ENCODE measurements at places on chromosomes 3 and 15.

GRCh38 chr15:85120351-85121113, 138.9 kb downstream of the PDE8A start:
- DNase-seq: no peak

GRCh38 chr15:80465626-80466005, 61.4 kb downstream of the ARNT2 start:
- no peak for DNase-seq

DNA sequence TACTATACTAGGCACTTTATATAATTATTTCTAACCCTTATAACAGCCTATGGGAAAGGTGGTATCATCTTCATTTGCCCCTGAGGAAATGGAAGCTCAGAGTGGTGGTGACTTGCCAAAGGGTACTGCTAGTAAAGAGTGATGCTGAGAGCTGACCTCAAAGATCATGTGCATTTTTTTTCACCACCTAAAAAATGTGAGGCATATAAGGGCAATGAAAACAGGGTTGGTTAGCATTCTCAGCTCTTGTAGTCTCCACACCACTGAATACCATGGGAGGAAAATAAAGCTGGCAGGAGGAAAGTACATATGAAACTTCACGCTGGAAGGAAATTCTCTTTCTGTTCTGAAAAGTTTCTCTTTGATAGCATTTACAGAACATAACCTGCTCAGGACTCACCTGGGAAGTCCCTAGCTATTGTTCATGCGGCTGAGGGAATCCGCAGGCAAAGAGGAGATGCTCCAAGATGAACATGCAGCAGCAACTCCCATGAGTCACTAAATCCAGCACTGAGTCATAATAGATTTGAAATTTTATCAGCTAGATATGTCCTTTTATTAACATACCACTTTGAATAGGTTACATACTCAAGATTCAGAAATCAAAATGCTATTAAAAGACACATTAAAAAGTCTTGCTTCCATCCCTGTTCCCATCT, 17.3 kb downstream of the FAIM start:
- no peak for DNase-seq

GRCh38 chr3:188759336-188760005, 412.3 kb upstream of the TPRG1 start:
- DNase-seq: no peak

DNA sequence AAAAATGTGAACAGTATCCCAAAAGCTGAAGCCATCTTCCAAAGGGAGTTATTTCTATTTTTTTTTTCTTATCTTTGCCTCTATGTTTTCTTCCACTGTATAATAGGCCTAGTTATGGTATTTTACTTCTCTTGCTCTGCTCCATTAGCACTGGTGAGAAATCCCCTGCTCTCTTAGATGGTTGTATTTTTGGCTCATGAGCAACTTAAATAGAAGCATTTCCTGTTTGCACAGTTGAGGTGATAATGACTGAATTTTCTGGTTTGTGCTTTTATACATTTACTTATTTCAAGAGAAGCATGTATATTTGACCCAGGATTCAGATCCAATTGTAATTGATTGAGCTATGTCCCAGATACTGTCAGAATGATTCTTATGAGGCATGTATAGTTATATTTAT, 61.6 kb upstream of the CD200R1L start:
- peak; percentile 7 for DNase-seq

- DNase-seq: no peak
These were observed 8.7 kb downstream of the TEX264 start for GRCh38 chr3:51679777-51680176.

GRCh38 chr15:88178631-88179030, 77.9 kb downstream of the NTRK3 start:
- DNase-seq: no peak

DNA sequence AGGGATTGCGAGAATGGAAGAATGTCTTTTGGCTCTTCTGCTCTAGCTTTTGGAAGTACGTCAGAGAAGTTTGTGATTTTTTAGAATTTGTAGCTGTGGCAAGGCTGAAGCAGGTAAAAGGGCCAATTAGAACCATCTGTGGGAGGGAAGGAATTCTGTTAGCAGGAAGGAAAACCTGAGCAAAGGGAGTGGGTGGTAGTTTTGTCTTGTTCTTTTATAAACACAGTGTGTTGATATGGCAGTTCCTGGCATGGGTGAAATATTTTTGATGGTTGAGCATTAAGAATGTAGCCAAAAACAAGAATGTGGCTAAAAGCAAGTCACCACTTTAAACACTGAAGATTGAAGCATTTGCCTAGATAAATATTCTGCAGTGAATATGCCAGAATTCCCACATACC, 23.8 kb downstream of the DAG1 start:
- no peak for DNase-seq

GRCh38 chr15:65902373-65902772, 33.1 kb downstream of the RAB11A start:
- peak; percentile 27 for DNase-seq

DNA sequence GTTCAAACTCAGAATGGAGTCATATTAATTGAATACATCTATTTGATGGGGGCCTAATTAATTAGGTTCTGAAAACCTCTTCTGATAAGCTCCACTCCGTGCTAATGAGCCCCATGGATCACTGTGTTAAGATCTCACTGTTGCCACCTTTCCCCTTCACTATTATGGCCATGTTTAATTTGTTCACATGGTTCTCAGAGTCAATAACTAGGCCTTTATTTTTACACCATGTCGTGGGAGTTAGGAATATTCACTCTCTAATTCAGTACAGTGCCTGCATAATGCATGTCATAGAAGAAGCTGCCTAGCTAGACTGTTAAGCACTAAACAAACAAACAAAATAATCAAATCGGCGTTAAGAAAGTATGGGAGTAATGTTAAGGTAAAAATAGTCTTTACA, 84.9 kb downstream of the EDEM1 start:
- no peak for DNase-seq

GRCh38 chr3:111607240-111607920, 12.2 kb upstream of the ZBED2 start:
- no peak for DNase-seq

DNA sequence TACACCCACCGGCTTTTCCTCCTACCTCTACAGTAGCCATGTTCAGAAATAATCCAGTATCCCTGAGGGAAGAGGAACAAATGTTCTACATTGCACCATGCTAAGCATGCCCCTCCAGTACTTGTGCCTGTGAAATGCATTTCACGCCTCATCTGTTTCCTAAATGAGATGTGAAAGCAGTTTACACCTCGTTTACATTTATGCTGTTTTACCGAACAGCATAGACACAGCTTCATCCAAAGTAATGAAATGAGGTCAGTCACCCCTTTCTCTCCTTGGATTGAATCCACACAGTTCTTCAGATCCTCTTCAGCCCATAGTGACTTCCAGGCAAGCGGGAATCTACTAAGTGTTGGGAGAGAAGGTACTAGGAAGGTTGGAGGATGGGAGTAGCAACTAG, 514.3 kb downstream of the PDCD6IP start:
- no peak for DNase-seq

- DNase-seq: no peak
These were observed 62.4 kb downstream of the CEMIP start for GRCh38 chr15:80841541-80841940.

DNA sequence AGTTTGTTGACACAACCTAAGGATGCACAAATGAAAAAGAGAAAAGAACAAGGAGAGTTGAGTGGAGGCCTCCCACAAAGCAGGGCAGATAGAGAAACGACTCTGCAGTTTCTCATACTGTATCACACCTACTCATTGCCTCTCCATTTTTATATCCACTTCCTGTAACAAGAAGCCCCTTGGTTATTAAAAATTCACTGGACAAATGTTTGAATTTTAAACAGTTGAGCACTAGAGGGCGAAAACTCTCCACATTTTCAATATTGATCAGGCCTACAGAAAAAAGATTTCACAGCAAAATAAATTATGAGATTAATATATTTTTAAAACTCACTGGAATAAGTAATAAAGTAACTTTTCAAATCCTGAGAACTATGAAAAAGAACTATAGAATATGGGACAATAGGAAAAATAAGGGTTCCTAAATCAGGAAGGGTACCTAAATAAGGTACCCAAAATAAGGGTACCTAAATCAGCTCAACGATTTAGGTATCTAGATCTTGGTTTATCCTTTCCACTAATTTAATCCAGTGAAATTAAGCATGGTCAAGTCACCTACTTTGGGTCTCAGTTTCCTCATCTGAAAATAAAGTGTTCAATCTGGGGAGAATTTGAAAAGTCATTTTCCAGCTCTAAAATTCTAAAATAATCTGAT, 47.0 kb upstream of the PPIB start:
- DNase-seq: peak; percentile 21

DNA sequence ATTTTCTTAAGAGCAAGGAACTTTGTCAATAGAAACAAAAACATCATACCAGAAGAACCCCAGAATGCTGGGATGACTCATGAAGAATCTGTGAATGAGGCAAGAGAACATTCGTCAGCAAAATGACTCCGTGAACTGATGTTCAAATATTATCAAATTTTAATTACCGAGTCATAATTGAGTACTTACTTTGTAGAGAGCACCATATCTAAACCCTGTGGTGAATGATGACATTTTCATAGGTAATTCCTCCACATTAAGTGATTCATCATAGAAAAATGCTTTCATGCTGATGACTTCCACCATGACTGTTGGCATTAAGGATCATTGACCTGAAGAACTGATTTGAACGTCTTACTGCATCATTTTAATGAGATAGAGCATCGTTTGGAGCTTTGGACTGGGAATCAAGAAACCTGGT, 56.3 kb downstream of the PPARG start:
- no peak for DNase-seq

- no peak for DNase-seq
These were observed 1346.1 kb upstream of the EPHA6 start for GRCh38 chr3:95468331-95468730.

DNA sequence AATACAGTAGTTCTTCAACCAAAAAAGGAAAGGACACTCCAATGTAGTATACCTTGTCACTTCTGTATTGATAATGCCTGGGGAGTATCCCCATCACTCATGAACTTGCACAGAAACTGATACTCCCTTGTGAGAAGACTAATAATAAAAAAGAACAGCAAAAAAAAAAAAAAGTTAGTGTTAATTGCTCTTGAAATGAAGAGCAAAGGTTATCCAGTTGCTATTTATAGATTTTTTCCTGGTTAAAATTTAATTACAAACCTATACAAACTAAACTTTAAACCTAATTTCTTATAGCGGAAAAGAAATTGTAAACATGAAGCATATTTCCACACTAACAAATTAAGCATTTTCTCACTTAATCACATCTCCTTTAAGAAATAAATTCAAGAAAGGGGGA, 6.7 kb downstream of the PLOD2 start:
- no peak for DNase-seq

DNA sequence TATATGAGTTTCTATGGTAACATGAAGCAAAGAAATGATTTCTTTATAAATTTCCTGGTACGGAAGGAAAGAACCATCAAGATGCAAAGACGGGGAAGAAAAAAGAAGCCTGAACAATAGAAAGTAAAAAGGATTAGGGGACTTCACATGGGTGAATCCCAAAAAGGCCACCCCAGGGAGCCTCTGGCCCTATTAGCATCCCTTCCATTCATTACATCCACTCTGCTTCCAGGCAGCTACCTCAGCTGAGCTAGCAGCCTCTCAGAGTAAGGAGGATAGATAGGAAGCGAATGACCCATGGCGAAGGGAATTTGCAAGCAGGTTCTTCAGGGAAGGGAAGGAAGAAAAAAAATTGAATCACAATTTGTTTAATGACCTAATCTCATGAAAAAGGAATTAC, 81.6 kb downstream of the GABRB3 start:
- no peak for DNase-seq

GRCh38 chr3:147038481-147038880, 367.9 kb downstream of the ZIC4 start:
- no peak for DNase-seq

GRCh38 chr15:70781236-70781635, 17.9 kb upstream of the UACA start:
- no peak for DNase-seq

GRCh38 chr3:116669576-116669975, 40.0 kb upstream of the TUSC7 start:
- no peak for DNase-seq

- no peak for DNase-seq
These were observed 168.1 kb upstream of the MYRIP start for GRCh38 chr3:39641274-39641673.

DNA sequence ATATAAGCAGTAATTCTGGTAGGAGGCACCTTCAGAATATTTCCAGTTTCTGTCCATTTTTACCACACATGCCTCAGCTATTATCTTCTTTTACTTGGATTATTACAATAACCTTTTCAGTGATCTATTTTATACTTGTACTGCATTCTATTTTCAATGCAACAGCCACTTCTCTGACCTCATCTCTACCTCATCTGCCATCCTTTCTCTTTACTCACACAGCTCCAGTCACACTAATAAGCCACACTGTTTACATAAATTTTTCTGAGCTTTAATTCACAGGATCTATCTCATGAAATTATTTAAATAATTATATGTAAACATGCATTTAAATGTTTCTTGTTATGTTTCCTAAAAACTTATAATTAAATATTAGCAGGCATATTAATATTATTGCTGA, 47.3 kb upstream of the BCHE start:
- DNase-seq: no peak

DNA sequence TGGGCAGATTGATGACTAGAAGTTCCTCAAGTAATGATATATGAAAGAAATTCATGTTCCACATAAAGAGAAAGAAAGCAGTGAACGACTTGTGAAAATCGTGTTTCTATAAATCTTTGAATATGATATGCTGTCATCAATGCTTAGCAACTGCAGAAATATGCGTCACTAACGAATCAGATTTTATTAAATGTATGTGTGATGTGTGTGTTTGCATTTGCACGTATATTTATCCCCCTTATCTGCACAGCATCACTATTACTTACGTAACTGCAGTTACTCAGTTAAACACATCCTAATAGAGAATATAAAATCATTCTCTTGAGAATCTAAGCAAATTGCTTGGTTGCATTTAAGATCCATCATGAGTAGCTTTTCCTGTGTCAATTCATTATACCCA, 468.6 kb downstream of the FGF12 start:
- DNase-seq: no peak

GRCh38 chr3:108605491-108605890, 16.0 kb downstream of the DZIP3 start:
- DNase-seq: peak; percentile 11

DNA sequence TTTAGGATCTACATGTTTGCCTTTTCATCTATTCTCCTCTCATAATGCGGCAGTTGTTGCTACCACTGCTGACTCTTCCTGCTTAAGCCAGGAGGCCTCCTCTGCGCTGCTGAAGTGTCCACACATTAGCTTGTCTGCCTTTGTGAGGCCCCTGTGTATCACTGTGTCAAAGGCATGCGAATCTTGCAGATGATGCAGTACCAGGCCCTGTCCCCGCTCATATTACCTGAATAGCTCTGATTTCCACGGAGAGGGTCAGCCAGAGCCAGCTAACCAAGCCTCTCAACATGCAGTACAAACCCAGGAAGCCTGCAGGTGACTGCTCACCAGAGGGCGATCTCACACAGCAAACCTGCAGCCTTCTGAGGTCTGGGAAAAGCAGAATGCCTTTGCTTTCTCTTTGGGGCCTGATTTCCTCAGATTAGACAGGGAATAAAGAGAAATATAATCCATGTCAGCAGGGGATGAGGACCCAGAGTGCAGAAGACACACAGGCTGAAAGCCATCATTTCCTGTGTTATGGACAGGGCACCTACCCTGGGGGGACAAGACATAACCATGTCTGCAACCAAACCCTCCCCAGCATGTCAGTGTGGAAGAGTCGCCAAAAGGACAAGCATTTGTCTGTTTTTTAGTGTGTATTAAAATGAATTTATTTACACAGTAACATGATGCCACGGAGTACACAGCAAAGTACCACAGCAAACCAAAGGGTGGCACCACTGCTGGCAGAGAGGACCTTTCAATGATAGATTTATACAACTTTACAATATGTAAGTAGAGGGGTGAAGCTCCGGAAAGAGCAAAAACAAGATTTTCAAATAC, 36.8 kb upstream of the TSPAN3 start:
- DNase-seq: peak; percentile 10

GRCh38 chr15:99450896-99451358, 114.9 kb upstream of the MEF2A start:
- peak; percentile 69 for DNase-seq

All from CD4-positive, alpha-beta T cell treated with Interleukin-2 at 100 ng/mL for 4 hours (primary cell).